ENCODE measurements at places on chromosomes 2 and 18. TPM values are rescaled to one million over a fixed set of nuclear protein-coding genes. Genes with fewer than 3 reads are reported as not detected.
A peak's percentile ranks its signal among the peaks of the same experiment; 100 is the strongest.

DNA sequence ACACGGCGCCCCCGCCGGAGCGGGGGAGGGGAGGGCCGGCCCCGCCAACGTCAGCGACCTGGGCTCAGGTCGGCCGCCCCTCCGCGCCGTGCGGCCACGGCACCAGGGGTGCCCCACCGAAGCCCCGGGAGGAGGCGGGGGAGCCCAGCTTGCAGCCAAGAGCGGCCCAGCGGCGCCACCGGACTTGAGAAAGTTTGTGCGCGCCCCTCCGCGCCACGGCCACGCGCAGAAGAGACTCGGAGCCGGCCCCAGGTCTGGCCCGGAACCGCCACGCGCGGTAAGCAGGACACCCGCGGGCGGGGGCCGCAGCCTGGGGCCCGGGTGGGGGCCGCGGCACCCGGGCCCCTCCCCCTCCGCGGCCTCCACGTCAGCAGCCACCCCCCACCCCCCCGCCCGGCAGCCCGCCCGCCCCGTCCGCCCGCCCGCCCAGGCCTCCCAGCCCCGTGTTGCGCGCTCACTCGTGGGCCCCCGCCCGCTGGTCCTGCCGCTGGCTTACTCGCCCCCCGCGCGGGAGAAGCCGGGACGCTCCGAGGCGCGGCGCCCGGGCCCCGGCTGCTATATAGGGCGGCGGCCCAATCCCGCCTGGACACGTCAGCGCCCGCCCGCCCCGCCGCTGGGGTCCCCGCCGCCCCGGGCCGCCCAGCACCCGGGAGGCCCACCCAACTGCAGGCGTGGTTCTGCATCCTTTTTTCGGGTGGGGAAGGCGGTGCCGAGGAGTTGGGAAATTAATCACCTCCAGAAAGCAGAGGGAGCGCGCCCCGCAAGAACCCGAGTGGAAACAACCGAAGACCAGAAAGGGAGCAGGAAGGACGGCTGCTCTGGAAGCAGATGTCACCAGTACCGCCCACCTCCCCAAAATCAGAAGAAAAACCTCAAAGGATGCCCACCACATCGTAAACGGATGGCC, 42.9 kb downstream of the HDLBP start:
- DNase-seq, result peak; percentile 44

- DNase-seq, result no peak
Measured at GRCh38 chr2:63434024-63435001, 154.0 kb downstream of the WDPCP start.

DNA sequence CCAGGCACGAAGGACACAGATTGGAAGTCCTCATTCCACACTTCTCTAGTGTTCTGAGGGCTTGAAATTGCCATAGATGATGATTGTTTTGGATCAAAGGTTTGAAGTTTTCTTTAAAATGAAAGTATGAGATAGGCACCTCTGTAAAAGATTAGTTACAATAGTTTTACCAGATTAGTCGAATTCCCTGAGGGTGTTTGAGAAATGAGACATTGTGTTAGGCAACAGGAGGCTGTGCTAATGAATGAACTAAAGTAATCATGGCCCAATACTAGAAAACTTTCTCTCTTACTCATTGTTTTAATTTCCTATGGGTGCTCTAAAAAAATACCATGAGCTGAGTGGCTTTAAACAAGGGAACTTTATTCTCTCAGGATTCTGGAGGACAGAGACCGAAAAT, 421.7 kb downstream of the RNF144A start:
- DNase-seq, result no peak

- DNase-seq, result no peak
Measured at GRCh38 chr2:151637271-151637781, 97.0 kb downstream of the NEB start.

GRCh38 chr18:12086249-12086648, 7.4 kb upstream of the ANKRD62 start:
- no peak for DNase-seq

The MYOM1 gene
- total RNA-seq, result not detected

DNA sequence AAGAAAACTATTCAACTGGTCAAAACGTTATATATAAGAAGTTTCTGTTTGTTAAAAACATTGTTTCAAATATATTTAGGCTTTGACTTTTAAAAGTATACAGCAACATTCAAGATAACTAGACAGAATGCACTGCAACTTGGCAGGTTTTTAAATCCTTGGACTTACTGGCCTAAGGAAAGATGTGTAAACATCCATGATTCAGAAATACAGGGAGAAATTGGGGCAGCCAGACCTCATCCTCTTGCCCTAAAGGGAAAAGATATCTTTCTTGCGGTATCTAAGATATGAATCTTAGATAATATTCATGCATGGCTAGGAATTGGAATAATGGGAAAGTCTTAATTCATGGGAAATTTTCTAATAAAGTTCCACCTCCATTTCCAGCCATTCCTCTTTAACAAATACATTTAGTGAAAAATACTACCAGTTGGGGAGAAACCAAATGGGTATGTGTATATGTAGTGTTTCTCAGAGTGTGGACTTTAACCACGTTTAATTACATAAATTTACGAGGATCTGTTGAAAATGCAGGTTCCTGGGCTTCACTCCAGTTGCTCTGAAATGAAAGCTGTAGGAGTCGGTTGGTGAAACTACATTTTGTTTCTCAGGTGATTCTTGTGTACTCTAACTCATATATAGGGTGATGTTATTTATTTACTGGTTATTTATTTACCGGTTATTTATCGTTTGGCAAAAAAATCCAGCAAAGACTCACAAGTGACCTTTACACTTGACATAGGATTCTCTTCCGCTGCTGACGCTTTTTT, 587 bp upstream of the TANK start:
- DNase-seq, result peak; percentile 12

- no peak for DNase-seq
Measured at GRCh38 chr18:59387687-59388565, 28.9 kb upstream of the LMAN1 start.

DNA sequence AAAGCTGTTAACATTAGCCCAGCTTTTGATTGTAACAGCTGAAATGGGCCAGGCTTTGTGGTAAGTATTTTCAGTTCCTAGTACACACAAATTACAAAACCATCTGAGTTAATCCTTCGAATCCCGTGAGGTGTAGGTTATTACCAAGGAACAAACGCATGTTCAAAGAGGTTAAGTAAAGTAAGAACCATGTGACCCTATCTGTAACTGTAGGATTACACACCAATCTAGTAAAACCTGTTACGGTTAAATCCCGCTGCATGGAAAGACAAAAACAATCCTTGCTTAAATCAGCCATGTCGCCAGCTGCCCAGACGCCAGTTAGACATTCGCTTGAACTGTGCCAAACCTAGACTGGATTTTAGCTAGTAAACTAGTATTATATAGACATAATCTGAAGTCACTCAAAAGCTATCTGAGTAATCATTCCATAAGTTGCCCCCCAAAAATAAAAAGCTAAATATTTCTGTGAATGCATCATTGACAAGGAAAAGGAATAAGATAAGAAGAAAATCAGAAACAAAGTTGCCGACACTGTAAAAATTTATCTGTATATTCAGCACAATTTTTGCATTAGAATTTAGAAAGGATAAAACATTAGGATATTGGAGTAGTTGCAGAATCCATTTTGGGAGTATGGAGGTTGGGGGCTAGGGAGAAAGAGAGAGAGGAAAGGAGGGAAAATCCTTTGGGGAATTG, 638.0 kb downstream of the CNTNAP5 start:
- no peak for DNase-seq

The CTAGE1 gene
- total RNA-seq, result not detected

DNA sequence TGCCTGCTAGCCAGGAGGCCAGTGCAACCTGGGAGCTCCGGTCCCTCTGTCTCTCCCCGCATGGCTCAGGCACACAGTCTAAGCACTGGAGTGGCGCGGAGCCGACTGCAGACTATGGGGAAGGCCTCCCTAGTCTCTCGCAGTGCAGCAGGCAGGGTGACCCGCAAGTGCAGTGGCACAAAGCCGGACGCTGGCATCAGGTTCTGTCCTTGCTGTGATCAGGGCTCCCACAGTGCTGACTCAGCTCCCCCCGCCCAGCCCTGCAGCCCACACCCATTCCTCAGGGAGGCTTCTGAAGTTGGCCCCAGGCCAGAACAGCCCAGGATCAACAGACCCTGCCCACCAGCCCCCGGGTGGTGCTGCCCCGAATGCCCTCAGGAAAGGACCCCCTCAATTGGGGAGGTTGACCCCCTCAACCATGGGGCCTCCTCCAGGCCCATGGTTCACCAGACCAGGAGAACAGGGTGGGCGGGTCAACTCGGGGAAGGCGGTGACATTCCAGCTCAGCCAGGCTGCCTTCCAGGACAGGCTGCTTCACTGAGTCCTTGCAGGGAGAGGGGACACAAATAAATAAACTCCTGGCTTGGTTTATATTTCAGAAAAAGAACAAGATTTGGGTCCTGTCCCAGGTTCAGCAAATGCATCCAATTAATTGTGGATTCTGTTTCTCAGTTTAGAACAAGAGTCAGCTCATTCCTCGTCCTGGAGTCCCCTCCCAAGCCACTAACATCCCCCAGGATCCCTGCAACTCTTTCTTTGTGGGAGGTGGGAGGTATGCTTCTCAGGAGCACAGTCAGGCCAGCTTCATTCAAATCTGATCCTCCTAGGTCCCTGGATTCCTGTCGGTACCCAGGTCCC, 12.2 kb downstream of the BIN1 start:
- peak; percentile 62 for DNase-seq

GRCh38 chr2:186546846-186547245, 43.0 kb upstream of the ITGAV start:
- no peak for DNase-seq

DNA sequence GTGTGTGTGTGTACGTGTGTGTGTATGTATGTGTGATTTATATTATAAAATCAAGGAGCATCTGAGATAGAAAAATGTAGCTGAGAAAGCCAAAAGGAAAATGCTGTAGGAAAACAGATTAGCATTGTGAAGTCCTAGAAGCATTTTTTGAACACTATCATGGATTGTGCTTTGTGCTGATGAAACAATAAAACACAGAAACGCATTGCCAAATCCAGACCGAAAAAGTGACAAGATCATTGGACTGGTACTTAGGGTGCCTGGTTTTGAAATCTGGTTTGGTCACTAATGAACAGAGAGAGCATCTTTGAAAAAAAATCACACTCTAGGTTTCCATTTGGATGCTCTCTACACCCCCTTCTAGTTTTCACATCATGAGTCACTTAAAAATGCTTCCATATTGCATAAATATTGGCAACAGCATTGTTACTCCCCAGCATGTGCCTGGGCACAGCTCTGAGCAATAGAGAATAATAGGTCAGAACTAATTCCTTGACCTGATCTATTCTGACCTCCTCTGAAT, 214.6 kb upstream of the LRRTM1 start:
- DNase-seq, result no peak

The GREB1L gene
- 3.9 TPM for total RNA-seq

The FIGN gene
- 1.5 TPM for total RNA-seq

The OSBPL6 gene
- total RNA-seq, result 4.0 TPM

DNA sequence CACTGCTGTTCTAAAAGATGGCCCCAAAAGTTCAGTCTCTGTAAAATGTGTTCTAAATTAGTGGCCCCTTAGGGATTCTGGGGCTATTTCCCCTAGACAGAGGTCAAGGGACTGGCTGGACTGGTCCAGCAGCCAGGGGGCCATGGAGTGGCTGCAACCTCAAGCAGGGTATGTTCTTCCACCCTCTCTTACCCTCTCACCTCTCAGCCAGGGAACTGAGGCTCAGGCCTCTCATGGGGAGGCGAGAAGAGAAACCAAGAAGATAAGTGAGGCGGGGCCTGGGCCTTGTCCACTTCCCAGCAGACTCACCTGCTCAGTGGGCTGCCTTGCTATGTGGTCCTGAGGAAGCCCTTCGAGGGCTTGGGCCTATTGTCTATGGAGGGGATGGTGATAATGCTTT, 339.7 kb downstream of the MYCN start:
- DNase-seq, result no peak

DNA sequence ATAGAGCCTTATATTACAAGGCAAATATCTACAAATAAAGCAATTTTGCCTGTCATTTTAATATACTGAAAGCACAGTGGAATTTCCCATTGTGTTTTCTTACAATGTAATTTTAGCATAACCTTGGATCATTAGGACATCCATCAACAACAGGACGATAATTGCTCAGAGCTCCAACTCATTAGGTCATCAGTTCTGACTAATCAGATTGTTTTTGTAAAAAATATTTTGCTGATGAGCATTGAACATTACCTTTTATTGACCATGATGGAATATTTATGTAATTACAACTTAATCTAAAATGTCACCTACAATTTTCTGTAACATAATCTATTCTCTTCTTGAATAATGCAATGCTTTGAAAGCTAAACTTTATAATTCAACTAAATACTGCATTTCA, 215.3 kb upstream of the DSEL start:
- peak; percentile 68 for DNase-seq

The METAP1D gene
- total RNA-seq, result 7.8 TPM

DNA sequence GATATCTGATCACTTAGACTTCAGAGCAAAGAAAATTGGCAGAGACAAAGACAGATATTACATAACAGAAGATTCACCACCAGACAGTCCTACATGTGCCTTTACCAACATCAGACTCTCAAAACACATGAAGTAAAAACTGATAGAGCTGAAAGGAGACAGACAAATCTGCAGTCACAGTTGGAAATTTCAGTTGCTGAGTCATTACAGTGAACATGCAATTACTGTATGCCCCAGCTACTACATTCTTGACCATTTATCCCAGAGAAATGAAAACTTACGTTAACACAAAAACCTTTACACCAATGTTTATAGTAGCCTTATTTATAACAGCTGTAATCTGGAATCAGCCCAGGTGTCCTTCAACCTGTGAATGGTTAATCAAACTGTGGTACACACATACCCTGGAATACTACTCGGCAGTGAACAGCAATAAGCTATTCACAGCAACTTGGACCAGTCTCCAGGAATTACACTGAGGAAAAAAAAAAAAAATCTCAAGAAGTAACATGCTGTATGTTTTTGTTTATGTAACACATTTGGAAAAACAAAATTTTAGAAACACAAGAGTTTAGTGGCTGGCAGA, 7.5 kb upstream of the SCLY start:
- DNase-seq, result peak; percentile 12

DNA sequence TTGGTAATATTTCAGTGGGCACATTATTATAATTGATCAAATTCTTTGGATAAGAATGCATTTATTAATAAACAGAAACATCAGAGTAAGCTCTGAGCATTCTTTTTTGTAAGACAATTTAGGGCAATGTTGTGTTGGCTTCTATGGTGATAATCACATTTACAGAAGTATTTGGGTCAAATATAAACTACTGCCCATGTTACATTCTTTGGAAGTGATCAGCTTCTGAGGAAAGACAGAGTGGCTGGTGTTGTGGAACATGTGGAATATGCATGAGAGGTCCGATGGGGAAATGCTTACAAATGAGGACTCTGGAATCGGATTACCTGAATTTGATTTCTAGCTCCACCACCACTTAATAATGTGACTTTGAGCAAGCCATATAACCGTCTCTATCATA, 19.4 kb downstream of the SERPINB13 start:
- peak; percentile 27 for DNase-seq

DNA sequence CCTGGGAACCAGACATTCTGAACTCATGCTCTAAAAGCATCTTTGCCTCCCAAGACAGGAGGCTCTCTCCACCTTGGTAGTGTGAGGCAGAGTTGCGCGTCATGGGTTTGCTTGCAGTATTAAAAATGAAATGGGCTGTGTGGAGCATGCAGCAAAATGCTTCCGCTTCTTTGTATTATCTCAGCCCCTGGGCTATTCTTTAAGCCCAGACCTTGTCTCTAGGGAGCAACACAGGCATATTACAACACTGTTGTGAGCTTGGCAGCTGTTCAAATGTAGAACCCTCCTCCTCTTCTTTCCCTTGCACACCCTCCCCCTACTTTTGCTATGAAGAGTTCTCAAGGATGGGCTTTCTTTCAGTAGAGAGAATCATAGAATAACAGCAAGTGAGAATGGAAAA, 185.1 kb upstream of the LHCGR start:
- no peak for DNase-seq

- DNase-seq, result no peak
Measured at GRCh38 chr2:112605926-112606325, 21.5 kb downstream of the CHCHD5 start.

The MRPL33 gene
- 206 TPM for total RNA-seq
